ENCODE measurements at places on chromosomes 7 and 10. TPM values are rescaled to one million over a fixed set of nuclear protein-coding genes. Genes with fewer than 3 reads are reported as not detected.

PROSER2 gene
- 10.0 TPM for total RNA-seq

TMEM120A gene
- total RNA-seq = 19.7 TPM

PTPN12 gene
- total RNA-seq = 102 TPM

AKR1C8 gene
- total RNA-seq = not detected

POU6F2 gene
- total RNA-seq = not detected

ARHGAP22 gene
- total RNA-seq = 53.2 TPM

Measured in vein endothelial cell (primary cell).